ENCODE measurements at places on chromosomes 12 and 14.

DNA sequence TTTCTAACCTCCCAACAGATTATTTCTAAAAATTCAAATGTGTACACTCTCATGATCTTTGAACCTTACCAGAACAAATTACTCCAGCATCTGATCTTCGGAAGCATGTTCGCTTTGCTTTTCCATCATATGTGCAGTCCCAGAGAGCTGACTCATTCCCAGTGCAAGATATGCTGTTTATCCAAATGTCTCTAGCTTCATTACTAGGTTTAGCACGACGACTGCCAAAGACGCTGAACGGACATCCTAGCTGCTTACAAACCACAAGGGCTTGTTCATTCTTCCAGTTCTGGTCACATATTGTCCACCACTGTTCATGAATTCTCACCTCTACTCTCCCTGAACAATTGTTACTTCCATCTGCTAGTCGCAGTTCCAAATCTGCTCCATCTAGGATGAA, 40.5 kb downstream of the CD163L1 start:
- no peak for DNase-seq

DNA sequence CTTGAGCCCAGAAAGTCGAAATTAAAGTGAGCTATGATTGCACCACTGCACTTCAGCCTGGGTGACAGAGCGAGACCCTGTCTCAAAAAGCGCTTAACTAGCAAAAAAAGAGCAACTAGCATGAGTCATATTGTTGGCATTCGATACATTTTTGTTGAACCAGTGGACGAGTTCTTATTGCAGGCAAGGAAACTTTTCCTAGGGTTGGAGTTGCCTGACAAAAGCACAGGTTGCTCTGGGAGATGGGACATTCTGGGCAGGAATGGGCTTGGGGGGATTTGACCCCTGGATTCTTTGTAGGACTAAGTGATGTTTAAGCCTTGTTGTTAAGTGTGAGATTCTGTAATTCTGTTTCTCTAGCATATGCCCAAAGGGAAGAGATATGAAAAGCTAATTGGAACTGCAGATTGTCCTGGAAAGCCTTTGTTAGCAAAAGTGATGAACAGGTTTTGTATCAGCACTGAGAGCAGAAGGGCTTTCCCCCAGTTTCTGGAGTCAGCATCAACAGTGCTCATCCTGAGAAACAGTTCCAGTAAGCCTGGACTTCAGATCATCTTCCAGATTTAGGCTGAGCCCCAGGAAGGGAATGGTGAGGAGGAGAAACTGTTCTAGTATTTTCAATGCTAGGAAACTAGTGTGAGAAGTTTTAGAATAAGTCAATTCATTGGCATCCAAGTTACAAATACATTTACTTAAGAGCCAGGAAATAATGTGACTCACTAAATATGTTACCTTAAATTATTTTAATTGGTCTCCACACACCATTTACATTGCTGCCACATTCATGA, 123.1 kb downstream of the SRGAP1 start:
- DNase-seq: no peak

DNA sequence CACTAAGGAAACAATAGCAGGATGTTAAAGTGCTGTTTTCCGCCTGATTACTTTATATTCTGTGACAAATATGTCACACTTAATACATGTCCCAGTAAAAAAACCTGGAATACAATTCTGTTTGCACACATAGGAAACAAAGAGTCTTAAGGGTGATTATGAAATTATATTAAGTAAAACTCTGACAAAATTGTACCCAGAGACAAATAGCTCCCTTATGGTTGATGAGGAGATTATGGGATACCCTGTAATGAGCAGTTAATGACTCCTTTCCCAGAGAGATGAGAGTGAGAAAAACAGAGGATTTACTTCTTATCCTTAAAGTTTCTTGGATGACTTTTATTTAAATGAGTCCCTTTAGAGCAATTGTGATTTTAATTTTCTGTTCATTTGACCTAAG, 370.6 kb downstream of the PDZRN4 start:
- DNase-seq: no peak

DNA sequence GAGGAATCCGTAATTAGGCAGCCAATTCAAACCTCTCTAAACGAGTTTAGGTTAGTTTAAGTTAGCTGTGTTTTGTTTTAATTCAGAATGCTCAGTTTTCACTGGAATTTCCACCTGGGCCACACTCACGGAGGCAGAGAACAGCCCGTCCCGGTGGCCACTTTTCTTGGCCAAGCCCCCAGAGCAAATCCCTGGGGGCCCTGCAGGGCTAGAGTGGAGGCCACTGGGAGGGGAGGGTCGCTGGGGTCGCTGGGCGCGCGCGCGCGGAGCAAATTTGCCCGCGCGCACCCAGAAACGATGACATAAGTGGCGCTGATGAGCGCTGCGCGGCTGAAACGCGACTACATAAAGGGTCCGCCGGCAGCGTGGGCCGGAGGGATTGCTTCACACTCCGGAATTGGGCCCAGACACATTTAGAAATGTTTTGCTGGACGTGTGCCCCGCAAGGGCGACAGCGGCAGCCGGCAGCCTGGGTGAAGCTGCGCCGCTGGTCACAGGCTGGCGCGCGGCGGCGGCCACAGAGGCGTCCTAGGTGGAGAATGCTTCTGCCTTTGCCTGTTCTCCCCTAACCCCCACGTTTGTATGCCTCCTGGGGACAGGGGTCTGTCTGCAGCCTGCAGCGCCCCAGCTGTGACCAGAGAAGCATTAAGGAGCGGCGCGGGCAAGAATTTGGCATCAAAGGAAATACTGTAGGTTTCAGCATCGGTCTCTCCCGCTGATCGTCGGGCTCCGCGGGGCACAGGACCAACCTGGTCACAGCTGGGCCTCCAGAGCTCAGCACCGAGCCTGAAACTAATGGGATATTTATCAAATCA, 37.9 kb upstream of the TBX5 start:
- DNase-seq: no peak

- DNase-seq: no peak
Observed at GRCh38 chr12:1351926-1352325, 242.5 kb downstream of the FBXL14 start.

DNA sequence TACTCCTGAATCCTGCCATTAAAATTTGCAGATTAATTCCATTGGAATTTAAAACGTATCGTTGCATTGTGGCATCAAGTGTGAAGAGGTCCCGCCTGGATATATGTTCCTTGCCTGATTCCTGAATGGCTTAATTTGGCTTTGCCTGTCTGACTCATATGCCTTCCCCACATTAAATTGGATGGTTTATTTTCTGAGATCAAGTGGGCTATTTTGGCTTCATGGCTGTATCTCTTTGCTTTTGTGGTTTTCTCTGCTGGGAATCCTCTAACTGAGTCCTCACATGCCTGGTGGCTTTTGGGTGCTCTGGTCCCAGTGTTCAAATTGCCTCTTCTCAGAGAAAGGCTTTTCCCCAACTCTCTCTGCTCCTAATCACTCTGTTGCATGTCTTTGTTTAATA, 127.9 kb upstream of the DYRK2 start:
- DNase-seq: no peak

DNA sequence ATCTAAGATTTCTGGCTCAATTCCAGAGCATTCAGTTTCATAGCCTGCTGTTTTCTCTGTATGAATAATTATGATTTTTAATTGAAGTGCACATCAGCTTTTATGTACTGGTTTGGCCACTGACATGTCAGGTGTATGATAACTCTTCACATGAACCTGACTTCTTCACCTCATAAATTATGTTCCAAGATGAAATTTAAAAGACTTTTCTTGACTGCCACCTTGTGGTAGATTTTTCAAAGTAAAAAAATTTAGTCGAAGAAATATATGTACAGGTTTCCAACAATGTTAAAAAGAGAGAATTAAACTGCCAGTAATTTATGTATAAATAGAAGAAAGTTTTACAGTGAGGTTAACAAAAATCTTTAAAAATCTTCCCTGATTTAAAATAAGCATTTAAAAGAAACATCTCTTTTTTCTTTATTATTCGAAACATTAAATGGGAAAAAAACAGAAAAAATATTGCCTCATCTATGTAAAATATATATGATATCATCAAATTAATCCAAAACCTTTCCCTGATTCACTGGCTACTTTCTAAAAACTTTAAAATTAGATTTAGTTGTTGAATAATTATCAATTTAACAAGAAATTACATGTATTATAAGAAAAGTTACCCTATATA, 124.9 kb upstream of the ATXN7L3B start:
- DNase-seq: no peak

GRCh38 chr14:102403028-102403427, 40.3 kb downstream of the TECPR2 start:
- no peak for DNase-seq

GRCh38 chr12:82973592-82973991, 286.9 kb downstream of the TMTC2 start:
- no peak for DNase-seq

- DNase-seq: no peak
Observed at GRCh38 chr12:49008943-49009342, 9.6 kb downstream of the PRKAG1 start.

DNA sequence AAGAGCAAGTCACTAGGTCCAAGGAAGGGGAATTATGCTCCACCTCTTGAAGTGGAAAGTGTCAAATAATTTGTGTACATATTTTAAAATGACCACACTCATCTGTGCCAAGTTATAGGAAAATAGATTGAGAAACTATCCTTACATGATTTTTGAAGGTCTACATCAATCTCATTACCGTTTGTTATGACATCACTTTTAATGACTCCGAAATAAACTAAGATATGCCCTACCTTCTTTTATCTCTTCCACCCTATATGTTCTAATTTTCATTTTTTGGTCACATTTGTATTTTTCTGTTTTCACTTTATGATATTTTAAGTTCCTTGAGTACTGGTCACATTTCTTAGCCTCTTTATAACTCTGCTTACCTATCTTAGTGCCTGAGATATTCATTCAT, 3.3 kb upstream of the PSMC6 start:
- DNase-seq: no peak

GRCh38 chr12:14993117-14993516, 20.3 kb downstream of the PDE6H start:
- no peak for DNase-seq

All from stimulated activated naive CD4-positive, alpha-beta T cell treated with Interleukin-2 at 50 U/mL for 16 hours (primary cell).